GM06990 (cell line): ENCODE measurements at places on chromosomes 1 and 21.
A peak's percentile ranks its signal among the peaks of the same experiment; 100 is the strongest.

DNA sequence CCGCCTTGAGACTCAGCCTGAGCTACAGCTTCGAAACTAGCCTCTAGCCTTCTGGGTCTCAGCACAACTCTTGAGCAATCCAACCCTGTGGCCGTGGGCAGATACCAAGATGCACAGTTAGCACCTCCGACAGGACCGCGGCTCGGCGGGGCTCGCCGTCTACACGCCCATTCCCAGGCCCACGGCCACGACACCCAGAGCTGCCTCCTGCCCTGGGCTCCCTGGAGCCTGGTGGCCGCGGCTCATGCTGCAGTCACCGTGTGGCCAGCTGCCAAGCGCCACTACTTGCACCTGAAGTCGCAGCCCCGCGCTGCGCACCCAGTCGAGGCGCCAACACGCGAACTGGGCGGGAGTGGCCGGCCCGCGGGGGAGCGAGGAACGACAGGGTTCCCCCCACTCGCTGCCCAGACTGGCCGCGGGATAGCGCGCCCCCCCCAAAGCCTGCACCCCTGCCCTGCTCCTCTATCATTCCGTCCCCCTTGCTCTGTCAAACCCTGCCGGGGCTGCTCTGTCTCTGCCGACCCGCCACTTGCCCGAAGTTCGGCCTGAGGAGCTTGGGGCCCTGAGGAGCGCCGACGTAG lies 729 bp upstream of the CDCA8 start:
- no peak for DNase-seq

DNA sequence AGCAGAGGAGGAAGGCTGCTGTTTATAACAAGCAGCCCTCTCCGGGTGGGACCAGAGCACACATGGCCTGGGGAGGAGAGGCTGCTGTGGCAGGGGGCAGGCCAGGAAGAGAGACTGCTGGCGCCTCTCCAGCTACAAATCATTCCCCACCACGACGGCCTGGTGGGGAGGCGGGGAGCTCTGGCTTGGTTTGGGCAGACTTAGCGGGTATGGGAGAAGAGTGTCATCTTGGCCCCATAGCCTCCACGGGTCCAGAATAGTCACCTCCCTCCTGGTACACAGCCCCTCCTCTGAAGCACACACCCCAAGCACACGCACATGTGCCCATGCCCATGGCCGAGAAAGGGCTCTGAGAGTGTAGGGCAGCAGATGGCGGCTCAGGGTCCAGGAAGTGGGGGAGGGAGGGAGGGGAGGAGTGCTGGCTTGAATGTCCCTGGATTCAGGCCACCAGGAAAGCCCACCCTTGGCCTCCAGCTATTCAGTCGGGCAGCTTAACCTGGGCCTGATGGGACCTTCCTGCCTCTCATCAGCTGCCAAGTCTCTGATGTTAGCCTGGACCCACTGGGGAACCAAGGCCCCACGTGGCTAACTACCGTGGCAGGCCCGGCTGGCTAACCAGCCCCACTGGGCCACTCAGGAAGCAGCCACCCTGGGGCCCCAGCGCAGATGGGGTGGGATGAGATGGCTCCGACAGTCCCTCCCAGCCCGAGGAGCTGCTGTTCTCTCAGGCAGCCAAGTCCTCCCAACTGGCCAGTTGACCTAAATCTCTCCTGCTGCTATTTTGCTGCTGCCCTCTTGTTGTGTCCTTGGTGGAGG lies 10.9 kb downstream of the LRP8 start:
- DNase-seq = no peak

DNA sequence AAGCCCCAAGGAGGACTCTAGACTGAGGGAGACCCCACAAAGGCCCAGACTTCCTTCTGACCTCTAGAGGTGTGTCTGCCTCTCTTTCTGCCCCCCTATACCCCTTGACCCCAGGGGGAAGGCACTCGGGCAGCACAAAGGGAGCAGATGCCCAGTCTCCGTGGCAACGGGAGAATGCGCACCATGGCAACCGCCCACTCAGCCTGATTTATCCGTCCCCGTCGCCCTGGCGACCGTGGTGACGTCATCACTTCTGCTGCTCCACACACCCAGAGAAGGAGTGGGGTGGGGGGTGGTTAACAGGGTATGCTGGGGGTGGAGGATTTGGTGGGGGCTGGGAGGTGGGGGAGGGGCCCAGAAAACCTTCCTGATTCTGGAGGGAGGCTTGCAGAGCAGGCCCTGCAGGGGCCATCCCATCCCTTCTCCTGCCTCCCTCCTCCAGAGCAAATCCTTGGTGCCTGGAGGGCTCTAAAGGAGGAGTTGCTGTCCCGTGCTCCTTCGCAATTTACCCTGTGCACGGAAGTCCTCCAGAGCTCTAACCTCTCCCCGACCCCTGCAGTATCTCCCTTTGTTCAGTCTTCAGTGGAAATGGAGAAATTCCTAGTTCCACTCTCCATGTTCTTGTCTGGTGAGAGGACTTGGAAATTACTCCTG lies 6.3 kb downstream of the CELF3 start:
- peak; percentile 41 for DNase-seq

DNA sequence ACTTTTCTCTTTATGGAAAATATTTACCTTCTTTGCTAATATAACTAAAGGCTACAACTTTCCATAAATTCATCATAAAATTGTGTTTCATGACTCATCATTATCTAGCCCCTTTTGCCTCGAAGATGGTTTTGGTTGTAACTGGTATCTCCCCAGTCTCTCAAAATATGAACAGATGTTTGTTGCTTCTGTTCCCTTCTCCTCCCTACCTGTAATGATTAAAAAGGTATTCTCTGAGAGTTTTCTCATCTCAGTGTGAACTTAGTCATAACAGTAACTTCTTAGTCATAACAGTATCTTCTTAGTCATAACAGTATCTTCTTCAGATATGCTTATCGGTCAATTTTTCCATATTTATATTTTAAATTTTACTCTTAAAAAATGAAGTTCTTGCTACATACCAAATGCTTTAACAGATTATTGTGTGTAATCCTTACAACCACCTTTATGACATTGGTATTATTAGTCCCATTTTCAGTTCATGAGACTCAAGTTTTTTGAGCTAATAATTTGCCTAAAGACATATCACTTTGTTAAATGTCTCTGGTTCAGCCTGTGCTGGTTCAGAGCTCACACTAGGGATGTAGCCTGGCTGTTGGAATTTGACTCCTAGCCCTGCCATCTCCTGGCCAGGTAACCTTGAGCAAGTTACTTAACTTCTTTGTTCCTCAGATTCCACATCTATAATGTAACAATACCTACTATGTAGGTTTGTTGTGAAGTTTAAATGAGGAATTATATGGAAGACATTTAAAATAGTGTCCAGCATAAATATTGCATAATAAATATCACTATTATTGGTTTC lies 32.6 kb downstream of the ATP1B1 start:
- peak; percentile 71 for DNase-seq

DNA sequence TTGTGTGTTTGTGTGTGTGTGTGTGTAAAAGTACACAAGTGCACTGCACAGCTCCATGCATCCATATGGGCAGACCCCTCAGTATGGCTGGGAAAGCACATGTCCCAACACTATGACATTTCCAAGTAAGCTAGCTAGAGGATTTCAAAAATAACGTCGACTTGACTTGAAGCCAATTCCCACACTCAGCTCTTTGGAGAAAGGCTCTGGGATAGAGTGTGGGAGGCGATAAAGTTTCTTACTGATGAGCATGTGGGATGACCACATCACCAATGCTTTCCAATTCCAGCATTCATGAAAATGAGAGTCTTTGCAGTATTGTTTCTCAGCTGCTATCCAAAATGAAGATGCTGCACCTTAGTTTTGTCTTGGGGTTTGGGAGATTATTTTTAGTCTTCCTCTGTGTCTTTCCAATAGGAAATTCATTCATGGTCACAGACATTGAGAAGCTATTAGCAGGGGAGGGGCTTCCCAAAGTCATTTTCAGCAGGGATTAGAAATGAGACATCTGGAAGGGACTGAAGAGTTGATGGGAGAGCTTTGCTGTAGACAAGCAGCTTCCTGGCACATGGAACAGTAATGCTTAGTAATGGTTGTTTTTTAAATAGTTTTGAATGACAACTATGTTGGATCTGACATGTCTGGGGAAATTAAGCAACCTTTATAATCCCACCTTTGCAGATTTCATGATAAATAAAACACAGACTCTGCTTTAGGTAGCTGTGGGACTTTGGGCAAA lies 143.5 kb downstream of the ASTN1 start:
- no peak for DNase-seq
